Stimulated activated CD4-positive, alpha-beta T cell treated with anti-CD3 and anti-CD28 coated beads, Interleukin-4, amount 100 ng/mL, for 24 hours (primary cell): ENCODE measurements at places on chromosomes 2 and 18.

GRCh38 chr2:212709280-212709679, 170.7 kb upstream of the ERBB4 start:
- DNase-seq, result no peak

- no peak for DNase-seq
Observed at GRCh38 chr2:31415421-31415820, 879 bp upstream of the XDH start.

- DNase-seq, result no peak
Observed at GRCh38 chr2:29562896-29563295, 358.5 kb downstream of the ALK start.

GRCh38 chr18:51943281-51943680, 396.7 kb upstream of the DCC start:
- no peak for DNase-seq

GRCh38 chr2:25041307-25041927, 459 bp upstream of the EFR3B start:
- DNase-seq, result peak; percentile 28

- no peak for DNase-seq
Observed at GRCh38 chr2:200262047-200262446, 44.4 kb upstream of the SPATS2L start.

- DNase-seq, result no peak
Observed at GRCh38 chr2:3301001-3301400, 76.6 kb downstream of the EIPR1 start.

DNA sequence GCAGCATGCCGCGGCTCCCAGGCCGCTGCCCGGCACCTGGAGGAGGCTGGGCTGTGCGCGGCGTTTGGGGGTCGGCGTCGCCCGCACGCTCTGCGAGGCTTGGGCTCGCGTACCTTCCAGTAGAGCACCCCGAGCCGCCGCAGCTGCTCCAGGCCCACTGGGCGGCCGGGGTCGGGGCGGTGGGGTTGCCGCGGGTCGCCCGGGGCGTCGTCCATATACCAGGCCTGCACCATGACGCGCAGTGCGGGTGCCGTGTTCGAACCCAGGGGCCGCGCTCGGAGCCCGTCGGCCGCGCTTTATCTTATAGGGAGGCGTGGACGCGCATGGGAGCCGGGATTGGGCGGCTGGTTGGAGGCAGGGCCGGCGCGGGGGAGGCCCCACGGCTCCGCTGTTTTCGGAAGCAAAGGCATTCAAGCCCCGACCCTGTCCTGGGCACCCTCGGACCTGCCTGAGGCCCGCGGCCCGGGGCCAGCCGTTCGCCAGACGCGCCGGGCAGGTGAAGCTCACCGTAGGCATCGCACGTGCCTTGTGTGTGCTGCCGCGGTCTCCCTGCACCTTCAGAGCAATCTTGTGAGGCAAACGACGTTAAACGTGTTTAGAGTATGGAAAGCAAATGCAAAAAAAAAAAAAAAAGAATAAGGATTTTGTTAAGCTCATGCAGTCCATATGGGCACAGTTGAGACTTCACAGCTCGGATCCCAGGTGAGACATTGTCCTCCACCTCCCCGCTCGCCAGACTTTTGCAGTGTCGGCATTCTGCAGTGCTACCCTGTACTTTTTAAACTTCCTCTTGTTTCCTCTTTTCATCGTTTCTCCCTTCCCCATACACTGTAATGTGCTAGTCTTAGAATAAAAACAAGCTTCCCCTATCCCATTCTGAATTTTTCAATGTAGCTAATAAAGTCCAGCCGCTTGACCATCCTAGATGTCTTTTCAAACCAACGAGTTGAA, at the start of gene ADI1:
Gene ADI1, minus strand, starts transcription at position 277 of the 951 bp plus-strand sequence. Its CDS starts 44 bp downstream, at position 233.
- DNase-seq, result peak; percentile 84

DNA sequence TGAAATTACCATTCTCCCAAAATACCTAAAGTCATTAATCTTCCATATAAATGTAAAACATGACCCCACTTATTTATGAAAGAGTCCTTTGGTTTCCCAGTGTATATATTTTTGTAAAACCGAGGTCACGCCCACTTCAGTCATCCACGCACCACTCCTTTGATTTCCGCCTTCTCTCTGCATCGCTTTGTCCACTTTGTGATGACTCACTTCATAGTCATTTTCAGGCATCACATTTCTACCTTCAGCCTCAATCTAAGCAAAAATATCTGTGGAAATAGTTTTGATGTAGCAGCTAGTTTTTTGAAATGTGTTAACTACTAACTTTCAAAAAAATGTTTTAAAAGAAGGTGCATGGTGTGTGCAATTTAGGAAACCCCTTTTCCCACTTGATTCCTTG, 793.5 kb upstream of the SOX11 start:
- no peak for DNase-seq

DNA sequence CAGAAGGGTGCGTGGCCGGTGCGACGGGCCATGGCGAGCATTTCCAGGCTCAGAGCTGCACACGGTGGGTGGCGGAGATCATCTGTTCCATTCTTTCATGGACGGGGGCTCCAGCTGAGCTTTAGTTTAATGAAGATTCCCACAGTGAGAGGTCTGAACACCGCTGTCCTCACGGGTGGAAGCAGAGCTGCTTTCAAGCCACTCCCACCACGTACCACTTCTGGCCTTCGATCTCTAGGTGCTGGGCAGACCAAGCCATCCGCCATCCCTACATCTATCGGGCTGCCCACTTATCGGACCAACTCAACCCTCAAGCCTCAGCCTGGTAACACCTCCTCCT, 18.5 kb downstream of the GPR35 start:
- DNase-seq, result no peak

- peak; percentile 29 for DNase-seq
Observed at GRCh38 chr2:219178377-219179175, 501 bp downstream of the RETREG2 start.

- DNase-seq, result no peak
Observed at GRCh38 chr18:47815486-47816270, 114.8 kb downstream of the SMAD2 start.

- DNase-seq, result no peak
Observed at GRCh38 chr2:106280722-106281446, 86.8 kb upstream of the UXS1 start.

DNA sequence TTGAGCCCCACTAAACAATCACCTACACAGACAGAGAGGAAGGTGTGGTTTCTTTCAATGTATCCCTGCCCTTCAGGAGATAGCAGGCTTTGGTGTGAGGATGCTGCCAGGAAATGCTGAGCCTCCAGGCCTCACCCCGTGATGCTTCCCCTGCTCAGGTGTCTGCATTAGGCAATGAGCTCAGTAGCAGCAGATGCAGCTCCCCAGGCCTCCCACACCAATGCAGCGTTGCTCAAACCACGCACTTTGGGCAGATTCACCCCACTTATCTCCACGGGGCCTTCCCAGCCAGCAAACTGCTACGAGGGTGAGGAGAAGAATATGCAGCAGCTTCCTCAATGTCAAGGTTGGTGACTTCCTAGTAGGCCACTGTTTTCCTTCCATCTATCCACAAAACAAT, 229.3 kb upstream of the PXDN start:
- no peak for DNase-seq

GRCh38 chr18:5600378-5601071, 56.7 kb upstream of the EPB41L3 start:
- no peak for DNase-seq
